ENCODE measurements at places on chromosomes 2 and 18. TPM values are rescaled to one million over a fixed set of nuclear protein-coding genes. Genes with fewer than 3 reads are reported as not detected.

- DNase-seq = no peak
Measured at GRCh38 chr2:157404363-157404762, 39.5 kb downstream of the CYTIP start.

- DNase-seq = no peak
Measured at GRCh38 chr2:88210132-88211002, 40.2 kb downstream of the THNSL2 start.

DNA sequence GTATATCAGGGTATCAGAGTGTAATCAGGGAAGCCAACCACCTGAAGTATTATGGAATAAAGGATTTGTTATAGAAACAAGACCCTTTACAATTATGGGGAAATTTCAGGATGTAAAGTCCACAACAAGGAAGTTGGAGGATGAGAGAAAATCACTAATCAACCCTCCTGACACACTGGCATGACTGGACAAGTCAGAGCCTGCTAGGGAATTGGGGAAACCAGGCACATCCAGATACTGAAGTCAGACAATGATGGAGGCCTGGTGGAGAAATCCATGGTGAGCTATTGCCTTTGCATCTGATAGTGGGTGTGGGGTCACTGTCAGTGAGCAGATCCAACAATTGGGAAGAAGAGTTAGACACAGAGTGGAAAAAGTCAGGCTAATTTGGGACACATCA lies 158.8 kb upstream of the FBXO11 start:
- no peak for DNase-seq

- DNase-seq = no peak
Measured at GRCh38 chr2:153495725-153496124, 17.2 kb upstream of the RPRM start.

GRCh38 chr2:105937498-105938097 lies 192.9 kb downstream of the NCK2 start:
- no peak for DNase-seq

The GPR45 gene
- not detected for polyA plus RNA-seq

The REG1A gene
- polyA plus RNA-seq = not detected

Measured in BJ (cell line).